Glutamatergic neuron (in vitro differentiated cells): ENCODE measurements at places on chromosomes 6 and 20. TPM values are rescaled to one million over a fixed set of nuclear protein-coding genes. Genes with fewer than 3 reads are reported as not detected.

The RBPJL gene
- total RNA-seq: not detected

The MUC22 gene
- not detected for total RNA-seq

The DACT2 gene
- 0.22 TPM for total RNA-seq

The SPEF1 gene
- total RNA-seq: 0.22 TPM

The LKAAEAR1 gene
- not detected for total RNA-seq

The C20orf96 gene
- 61.1 TPM for total RNA-seq

The ADGRF5 gene
- total RNA-seq: 0.37 TPM

The POPDC3 gene
- 10.9 TPM for total RNA-seq

The RHAG gene
- total RNA-seq: not detected

The PAX1 gene
- total RNA-seq: not detected

The SNTA1 gene
- 4.5 TPM for total RNA-seq

The HLA-F gene
- 1.9 TPM for total RNA-seq

The ELOVL2 gene
- total RNA-seq: 10.6 TPM

The PDYN gene
- not detected for total RNA-seq

The GPR6 gene
- total RNA-seq: not detected

The AVP gene
- total RNA-seq: not detected

The CLPSL1 gene
- total RNA-seq: not detected

The JPH2 gene
- 0.07 TPM for total RNA-seq

The PRKN gene
- 7.0 TPM for total RNA-seq

The SIRPB2 gene
- total RNA-seq: not detected

The FAM110A gene
- total RNA-seq: 152 TPM
